ENCODE measurements at places on chromosomes 3 and 15.

- peak; percentile 37 for DNase-seq
Observed at GRCh38 chr3:21226086-21226485, 524.9 kb downstream of the ZNF385D start.

DNA sequence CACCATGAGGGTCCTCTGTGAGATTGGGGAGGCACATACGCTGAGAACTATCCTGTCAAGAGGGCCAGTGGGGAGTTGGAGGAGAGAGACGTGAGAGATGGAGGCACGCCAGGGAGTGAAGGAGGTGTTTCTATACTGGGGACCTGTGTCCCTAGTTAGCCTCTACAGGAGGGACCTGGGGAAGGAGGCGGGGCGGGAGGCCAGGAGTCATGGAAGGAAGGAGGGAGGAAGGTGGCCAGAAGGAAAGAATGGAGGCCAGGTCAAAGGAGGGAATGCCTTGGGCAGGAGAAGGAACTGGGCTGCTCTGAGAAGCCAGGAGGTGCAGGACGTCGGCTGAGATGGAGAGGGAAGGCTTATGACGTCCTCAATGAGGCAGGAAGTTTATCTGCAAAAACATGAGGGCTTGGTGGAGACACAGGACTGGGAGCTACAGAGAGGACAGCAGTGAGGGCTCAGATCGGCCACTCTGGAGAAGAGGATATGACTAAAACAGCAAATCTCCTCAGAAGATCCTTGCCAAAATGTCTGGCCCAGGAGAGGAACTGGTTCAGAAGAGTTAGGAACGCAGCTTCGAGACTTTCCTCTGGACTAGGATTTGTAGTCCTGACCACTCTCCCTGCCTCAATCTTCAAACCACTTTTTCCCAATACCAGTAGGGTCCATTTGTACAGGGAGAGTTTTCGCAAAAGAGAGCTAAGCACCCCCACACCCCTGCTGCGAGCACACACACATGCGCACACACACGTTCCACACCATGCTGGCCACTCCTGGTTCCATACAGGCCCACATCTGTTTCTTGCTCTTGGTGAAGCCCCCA is 59.9 kb downstream of the ADCY5 start:
- DNase-seq: peak; percentile 65

- DNase-seq: no peak
Observed at GRCh38 chr3:186552408-186553031, 8.3 kb upstream of the CRYGS start.

GRCh38 chr3:186138272-186138981 is 29.5 kb upstream of the ETV5 start:
- DNase-seq: no peak

DNA sequence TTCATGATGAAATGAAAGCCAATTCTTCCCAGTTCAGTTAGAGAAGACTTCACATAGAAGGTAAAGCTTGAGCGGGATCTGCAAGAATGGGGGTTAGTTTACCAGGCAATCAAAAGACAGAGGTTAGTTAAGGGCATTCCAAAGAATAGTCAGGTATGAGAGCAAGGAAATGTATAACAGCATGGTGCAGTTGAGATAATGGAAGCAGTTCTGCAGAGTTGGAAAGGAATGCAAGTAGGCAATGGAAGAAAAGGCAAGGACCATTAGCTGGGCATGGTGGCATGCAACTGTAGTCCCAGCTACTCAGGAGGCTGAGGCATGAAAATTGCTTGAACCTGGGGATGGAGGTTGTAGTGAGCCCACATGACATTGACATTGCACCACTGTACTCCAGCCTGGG is 55.0 kb downstream of the LSAMP start:
- DNase-seq: no peak

GRCh38 chr3:42605546-42606173 is 5.2 kb downstream of the NKTR start:
- DNase-seq: no peak

DNA sequence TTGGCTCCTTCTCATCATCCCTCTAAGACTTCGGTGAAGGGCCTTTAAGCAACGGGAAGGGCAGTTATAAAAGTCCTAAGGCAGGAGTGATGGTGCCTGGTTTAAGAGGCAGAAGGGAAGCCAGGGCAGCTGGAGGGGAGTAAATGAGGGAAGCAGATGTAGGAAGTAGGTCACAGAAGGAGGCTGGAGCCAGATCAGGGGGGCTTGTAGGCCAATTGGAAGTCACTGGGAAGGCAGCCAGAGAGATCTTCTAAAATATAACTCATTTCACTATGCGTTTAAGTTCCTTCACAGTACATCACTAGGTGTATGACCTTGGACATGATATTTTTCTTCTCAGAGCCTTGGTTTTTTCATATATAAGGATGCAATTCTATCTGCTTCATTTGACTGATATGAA is 94.7 kb downstream of the MYH15 start:
- DNase-seq: no peak

- DNase-seq: no peak
Observed at GRCh38 chr3:72682936-72683452, 165.3 kb downstream of the SHQ1 start.

Measured in left ventricle myocardium superior (tissue), 1 donor.